Memory B cell (primary cell): ENCODE measurements at places on chromosomes 11 and 22.
A peak's percentile ranks its signal among the peaks of the same experiment; 100 is the strongest.

DNA sequence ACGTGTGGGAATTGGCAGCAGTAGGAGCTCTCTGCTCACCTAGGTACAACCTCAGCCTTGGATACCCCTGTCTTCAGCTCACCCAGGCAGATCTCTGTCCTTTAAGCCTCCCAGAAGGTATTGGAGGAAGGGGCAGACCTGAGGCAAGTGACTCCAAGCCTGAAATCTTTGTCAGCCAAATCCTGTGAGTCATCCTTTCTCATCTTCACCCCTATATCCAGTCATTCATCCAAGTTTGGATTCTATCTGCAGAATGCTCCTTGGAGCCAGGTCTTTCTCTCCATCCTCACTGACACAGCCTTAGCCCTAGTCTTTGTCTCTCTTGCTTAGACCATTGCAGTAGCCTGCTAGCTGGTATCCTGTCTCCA lies 10.4 kb upstream of the THY1 start:
- DNase-seq, result no peak

- DNase-seq, result no peak
Measured at GRCh38 chr11:62539238-62539925, 7.2 kb downstream of the AHNAK start.

- no peak for DNase-seq
Measured at GRCh38 chr11:35103366-35104208, 35.4 kb upstream of the CD44 start.

GRCh38 chr11:106642331-106642730 lies 375.9 kb downstream of the GUCY1A2 start:
- DNase-seq, result no peak

- no peak for DNase-seq
Measured at GRCh38 chr11:64211181-64211872, 4.8 kb downstream of the FERMT3 start.

DNA sequence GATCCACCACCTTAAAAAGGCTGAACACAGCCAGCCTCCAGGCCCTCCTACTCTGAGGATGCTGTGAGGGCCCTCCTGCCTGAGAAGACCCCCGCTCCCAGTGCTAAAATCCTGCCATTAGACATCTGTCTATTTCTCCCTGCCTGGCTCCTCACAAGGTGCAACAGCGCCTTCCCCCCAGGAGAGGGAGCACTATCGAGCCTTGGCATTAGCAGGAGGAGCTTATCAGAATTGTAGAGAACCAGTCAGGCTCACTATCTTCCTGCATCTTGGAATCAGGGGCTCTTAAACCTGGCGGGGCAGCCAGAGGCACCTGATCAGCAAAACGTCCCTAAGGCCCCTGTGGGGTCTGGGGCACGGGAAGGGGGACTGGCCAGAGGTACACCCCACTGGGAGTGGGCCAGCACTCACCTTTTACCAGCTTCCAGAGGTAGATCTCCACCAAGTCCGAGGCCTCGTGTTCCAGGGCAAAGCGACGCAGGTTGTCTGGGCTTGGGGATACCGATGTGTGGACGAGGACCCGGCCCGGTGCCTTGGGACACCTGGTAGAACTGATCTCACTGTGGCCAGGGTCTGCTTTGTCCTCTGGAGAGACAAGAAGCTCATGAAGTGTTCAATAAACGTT lies 28.7 kb downstream of the CHRDL2 start:
- DNase-seq, result peak; percentile 52

DNA sequence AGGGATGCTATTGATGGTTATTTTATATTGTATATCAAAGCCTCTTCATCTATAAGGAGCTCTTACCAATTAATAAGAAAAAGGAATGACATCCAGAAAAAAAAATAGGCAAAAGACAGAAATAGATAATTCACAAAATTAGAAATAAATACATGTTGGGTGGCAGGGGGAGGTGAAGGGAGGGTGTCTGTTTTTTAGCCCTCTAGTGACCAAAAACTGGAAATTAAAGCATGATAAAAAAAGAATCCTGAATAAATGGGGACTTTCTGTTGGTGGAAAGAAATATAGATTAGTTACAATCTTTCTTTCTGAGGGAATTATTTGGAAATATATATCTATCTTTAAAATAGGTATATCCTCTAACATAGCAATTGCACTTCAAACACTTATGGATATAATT lies 42.0 kb upstream of the TTC36 start:
- DNase-seq, result no peak

DNA sequence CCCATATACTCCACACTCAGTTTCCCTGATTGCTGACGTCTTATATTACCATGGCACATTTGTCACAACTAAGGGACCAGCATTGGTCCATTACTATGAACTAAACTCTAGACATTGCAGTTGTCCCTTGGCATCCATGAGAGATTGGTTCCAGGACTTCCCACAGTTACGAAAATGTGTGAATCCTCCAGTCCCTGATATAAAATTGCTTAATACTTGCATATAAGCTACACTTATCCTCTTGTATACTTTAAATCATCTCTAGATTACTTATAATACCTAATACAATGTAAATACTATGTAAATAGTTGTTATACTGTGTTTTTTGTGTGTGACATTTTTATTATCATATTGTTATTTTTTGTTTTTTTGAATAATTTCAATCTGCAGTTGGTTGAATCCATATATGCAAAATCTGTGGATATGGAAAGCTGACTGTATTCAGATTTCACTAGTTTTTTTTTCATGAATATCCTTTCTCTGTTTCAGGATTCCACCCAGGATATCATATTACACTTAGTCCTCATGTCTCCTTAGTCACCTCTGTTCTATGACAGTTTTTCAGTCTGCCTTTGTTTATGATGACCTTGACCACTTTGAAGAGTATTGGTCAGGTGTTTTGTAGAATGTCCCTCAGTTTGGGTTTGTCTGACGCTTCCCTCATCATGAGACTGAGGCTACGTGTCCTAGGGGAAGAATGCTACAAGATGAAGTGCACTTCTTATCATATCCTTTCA lies 55.3 kb downstream of the INSC start:
- DNase-seq, result no peak

GRCh38 chr11:103067118-103067517 lies 24.8 kb downstream of the DCUN1D5 start:
- no peak for DNase-seq

- DNase-seq, result no peak
Measured at GRCh38 chr11:113334183-113334582, 19.8 kb downstream of the TTC12 start.

DNA sequence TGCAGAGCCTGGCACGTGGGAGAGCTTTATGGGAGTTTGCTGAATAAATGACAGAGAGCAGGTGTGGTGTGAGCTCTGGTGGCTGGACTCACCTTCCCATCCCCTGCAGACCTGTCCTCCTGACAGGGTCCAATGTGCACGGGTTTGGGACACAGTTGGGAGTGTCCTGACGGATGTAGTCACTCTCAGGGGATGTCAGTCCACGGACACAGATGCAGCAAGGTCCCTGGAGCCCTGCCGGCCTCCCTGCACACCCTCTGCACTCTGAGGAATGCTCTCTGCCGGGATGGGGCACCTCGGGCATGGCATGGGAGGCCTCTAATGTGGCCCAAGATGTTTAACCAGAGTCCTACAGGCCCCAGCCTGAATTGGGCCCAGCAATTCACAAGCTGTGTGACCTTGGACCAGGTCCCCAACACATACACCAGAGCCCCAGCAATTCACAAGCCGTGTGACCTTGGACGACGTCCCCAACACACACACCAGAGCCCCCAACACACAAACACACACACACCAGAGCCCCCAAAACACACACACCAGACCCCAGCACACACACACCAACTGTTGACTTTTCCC lies 30.0 kb upstream of the RFPL3 start:
- DNase-seq, result no peak

GRCh38 chr11:134357545-134357839 lies 25.7 kb downstream of the GLB1L2 start:
- no peak for DNase-seq

DNA sequence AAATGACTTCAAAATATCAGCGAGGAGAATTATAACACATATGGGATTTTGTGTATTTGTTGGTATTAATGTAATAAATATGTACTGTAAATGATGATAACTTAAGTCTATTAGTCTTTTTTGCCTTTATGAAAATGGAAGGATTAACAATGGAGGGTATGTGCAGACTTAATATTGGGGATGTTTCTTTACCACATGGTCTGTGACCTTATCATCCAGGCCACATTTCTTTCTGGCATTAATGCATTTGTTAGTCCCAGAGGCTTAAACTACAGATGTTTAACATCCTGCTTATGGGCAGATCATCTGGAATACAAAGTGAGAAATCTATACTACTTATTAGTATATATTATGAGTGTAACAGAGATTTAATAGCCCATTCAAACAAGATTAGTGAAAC lies 64.6 kb downstream of the SOX6 start:
- no peak for DNase-seq

- DNase-seq, result no peak
Measured at GRCh38 chr11:67273260-67273990, 7.2 kb downstream of the GRK2 start.

GRCh38 chr11:124108156-124108555 lies 7.1 kb upstream of the VWA5A start:
- DNase-seq, result no peak

DNA sequence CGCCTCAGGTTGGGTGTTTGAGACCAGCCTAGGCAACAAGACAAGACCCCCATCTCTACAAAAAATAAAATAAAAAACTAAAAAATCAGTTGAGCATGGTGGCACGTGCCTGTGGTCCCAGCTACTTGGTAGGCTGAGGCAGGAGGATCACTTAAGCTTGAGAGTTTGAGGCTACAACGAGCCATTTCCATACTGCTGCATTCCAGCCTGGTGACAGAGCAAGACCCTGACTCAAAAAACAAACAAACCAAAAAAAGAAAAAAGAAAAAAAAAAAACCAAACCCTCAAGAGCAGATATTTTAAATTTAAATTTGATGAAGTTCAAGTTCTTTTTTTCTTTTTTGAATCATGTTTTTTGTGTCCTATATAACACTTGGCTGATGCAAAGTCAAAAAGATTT lies 7.2 kb upstream of the CCDC83 start:
- DNase-seq, result no peak

DNA sequence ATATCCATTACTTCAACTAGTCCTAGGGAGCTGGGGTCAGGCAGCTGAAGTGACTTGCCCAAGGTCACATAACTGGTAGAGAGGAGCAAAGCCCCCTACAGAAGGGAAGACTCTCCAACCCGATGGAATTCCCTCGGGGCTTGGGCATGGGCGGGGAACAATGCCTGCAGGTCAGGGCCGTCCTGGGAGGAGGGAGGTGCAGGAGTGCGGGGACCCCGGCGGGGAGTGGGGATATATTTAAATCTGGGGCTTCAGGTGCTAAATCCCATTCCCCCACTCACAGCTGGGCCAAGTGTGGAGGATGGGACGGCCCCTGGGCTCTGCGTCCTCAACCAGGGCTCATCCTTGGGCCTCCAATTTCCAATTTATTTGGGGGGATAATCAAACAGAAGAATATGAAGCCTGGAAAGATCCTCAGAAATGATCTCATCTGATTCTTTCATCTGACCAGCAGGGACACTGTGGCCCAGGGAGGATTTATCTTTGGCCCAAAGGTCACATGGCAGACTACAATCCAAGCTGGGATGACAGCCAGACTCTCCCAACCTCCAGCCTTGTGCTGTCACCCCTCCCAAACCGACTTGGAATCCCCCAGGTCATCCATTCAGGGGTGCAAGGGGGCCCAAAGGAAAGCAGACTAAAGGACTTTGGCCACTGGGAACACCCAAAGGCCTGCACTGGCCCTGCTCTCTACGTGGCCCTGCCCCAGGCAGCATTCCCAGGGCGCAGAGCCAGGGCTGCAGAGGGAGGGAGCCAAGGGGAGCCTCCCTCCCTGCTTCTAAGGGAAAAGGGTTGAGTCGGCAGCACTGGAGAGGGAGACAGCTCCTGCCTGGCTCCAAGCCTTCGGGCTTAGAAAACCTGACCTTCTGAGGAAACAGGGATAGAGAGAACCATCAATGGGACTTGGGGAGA lies 8.7 kb upstream of the C1QTNF6 start:
- no peak for DNase-seq

- DNase-seq, result no peak
Measured at GRCh38 chr11:122189229-122189628, 73.2 kb upstream of the BLID start.

DNA sequence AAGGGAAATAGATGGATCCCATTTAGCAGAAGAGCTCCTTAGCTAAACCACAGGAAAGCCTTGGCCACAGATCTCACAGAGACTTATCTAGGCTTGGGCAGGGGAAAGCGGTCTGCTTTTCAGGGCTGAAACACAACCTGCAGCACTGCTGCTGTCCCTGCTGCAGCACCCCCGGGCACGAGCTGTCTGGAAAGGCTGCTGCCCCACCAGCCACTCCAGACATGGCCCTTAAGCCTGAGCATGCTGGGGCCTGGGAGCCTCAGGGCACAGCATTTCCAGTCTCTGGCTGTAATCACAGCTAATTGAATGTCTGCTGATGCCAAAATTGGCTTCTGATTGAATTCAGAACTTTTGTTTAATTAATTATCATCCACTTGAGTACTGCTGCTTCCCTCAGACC lies 115.0 kb downstream of the TMPRSS5 start:
- no peak for DNase-seq

- no peak for DNase-seq
Measured at GRCh38 chr11:72472765-72473164, 38.4 kb upstream of the CLPB start.

GRCh38 chr11:69470301-69470700 lies 11.2 kb upstream of the LINC01488 start:
- no peak for DNase-seq

GRCh38 chr11:36314434-36314767 lies 18.3 kb downstream of the PRR5L start:
- DNase-seq, result no peak

- peak; percentile 72 for DNase-seq
Measured at GRCh38 chr22:43996170-43996980, 27.7 kb upstream of the PARVB start.

DNA sequence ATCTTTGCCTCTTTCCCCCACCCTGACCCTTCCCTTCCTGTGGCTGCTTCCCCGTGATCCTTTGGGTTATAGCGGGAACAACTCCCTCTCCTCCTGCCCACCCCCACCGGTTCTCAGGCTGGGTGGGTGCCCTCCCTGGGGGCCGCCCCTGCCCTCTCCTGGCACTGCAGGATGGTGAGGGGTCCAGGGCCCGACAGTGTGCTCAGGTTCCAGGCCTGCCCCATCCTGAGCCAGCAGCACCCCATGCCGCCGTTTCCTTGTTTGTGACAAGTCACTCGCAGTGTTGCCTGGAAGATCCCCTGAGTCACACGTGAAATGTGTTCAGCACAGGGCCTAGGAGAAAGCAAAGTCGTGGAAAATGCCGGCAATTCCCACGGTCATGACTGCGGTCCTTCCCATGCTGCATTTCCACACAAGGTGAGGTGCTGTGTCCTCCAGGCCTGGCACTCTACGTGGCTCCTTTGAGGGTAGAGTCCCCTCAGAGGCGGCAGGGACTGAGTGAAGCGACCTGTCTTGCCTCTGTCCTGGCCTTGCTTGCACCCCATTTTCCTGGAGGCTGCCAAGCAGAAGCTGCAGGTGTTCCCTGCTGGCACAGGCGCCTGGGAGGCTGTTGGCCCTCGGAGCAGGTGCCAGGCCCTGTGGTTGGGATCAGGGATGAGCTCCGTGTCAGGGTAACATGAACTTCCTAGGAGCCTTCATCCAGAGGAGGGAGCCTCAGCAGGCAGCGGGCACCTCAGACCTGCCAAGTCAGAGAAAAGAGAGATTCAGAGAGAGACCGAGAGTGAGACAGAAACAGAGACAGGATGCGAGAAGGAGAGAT lies 80.5 kb upstream of the LINC01488 start:
- DNase-seq, result no peak
